Midbrain (tissue), 1 donor: ENCODE measurements at places on chromosomes 3 and 15.
A peak's percentile ranks its signal among the peaks of the same experiment; 100 is the strongest.

DNA sequence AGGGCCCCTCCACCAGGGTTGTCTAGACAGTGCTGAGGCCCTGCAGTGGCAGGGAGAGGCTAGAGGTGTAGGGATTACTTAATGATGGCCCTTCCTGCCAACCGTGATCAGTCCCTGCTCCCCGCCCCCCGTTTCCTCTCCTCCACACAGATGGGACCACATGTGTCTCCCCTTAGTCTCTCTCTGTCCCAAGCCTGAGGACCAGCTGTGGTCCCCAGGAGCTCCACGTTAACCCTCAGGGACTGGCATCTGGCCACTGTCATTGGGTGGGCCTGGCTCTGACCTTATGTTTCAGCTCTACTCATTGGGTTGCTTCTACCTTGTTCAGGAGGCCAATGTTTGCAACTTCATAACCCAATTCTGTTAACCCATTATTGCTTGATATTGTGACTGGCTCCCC, 6.0 kb upstream of the ALPK3 start:
- no peak for DNase-seq

DNA sequence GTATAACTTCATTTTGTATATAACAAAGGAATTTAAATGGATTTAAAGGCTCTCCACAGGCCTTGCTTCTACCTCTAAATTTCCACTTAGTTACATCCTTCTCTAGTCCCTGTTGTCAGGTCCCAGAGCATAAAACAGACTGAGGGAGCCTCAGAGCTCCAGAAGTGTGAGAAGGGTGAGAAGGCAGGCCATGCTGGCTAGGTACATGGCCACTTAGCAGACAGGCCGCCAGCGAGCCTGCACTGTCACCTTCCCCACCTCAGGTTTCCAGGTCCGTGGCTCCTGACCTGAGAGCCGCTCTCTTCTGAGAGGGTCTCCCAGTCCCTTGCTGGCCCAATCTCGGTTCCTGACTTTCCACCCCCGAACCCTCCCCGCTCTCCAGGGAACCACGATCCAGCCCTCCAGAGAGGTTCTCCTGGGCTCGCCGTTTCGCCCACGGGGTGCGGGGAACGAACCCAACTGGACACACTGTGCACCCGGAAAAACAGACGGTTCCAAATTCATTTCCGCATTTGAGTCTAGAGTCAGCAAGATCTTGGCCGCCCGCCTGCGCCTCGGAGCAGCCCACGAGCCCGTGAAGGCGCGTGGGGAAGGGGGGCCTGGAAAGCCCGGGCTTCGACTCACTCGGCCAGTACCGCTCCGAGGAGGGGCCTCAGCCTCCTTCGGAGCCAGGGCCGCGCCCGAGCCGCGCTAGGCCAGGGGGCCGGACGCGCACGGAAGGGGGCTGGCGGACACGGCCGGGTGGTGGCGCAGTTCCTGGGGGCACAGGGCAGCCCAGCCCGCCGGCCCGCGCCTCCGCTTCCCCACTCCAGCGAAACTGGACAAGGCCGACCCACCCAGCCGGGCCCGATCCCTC, 16.7 kb upstream of the SOX2 start:
- peak; percentile 88 for DNase-seq

DNA sequence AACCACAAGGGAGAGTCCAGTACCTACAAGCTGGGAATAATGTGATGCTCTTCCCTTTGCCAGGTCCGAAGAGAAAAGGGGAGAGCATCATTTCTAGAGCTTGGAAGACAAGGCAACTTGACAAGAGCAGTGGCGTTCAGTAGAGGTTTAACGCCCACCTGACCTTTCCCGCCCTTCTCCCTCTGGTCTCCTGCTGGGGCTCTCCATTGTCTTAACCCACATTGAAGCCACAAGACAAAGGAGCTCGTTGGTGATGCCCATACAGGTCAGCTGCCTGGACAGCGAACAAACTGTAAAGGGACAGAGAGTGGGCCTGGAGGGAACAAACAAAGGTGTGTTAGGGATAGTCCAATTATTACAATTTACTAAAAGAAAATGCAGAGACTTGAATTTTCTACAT, 13.1 kb upstream of the DUT start:
- no peak for DNase-seq

GRCh38 chr3:13083898-13084297, 10.7 kb upstream of the IQSEC1 start:
- no peak for DNase-seq

DNA sequence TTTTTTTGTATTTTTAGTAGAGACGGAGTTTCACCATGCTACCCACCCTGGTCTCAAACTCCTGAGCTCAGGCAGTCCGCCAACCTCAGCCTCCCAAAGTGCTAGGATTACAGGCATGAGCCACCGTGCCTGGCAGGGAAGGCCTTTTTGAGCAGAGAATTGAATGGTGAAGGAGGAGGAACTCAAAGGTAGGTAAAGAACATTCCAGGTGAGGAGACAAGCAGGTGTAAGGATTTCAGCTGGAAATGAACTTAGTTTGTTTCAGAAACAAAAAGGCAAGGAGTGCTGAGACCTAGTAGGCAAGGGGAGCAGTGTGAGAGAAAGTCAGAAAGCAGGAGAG, 2.5 kb downstream of the TICRR start:
- DNase-seq, result no peak

DNA sequence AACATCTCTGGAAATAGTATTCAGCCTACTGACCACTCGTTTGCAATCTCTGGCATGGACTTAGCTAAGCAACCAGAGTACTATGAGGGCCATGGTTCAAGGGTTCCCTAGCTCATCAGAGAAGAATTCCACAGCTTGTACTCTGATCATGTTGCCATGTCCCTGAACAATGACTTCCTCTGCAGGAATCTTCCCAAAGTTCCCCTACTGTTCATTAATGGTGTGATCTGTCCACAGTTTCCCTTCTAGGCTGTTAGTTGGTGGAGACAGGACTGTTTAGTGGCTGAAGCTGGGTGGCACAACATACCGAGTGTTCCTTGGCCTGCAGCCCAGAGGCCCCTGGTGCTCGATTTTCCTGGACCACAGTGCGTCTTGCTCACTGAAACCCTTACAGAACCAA, 44.4 kb upstream of the GALNT15 start:
- peak; percentile 27 for DNase-seq

DNA sequence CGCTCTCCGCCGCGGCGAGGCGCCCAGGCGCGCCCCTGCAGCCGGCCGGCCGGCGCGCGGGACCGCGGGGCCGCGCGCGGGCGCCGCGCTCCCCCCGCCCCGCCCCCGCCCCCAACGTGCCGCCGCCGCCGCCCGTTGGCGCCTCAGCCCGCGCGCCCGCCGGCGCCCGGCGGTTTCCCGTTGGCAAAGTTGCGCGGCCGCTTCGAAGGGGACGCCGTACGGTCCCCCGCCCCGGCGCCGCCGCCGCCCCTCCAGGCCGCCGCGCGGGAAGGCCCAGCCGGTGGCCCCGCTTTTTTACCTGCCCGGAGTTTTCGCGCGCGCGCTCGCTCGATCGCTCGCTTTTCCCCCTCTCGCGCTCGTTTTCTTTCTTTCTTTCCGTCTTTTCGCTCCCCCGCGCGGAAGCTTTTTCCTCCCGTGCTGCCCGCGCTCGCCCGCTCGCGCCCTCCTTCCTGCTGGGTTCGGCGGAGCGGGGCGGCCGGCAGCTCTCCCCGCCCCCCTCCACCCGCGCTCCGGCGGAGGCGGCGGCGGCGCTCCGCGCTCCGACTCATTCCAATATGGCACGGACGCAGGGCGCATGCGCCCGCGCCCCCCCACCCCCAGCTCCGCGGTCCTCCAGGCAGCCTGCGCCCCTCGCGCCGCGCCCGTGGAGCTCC, at the start of gene SFMBT1:
Gene SFMBT1 (minus strand): TSS at position 556 of the 653 bp plus-strand sequence. CDS start 76,945 bp downstream, outside the sequence.
- DNase-seq, result peak; percentile 78

DNA sequence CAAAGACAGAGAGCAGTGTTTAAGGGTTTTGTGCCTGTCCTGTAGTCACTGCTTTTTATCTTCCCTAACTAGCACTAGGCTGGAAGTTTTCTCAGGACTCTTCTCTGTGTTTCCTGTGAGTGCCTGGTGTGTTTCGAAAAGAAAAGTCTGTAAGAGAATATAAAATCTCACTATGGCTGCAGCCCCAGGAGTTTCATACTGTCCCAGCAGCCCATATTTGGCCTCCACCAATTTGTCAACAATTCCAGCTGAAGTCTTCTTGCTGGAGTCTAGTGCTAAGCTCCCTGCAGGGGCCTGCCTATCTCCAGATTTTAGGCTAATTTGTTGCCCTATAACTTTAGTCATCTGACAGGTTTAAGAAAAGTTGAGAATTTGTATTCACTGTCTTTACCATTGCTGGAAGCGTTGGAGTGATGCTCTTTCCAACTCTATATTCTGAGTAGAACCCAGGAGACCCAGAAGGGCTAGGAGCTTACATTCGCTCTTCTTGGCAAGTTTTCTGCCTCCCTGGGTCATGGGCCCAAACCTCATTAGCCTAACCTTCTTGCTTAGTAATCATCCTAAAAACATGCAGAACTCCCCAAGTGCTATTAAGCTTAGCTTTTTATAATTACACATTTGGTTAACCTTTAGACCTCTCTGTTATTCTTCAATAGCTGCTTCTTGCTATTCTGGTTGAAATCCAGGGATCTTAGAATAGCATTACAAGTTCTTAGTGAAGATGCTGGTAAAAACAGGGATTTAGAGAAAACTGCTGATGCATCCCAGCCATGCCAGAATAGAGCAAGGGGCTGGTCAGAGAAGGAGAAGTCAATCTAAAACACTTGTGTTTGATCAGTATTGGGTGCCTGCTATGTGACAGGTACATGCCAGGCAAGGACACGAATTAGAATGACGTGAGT, 283.1 kb downstream of the NEK10 start:
- DNase-seq, result no peak

- no peak for DNase-seq
Measured at GRCh38 chr3:57840473-57840872, 84.4 kb downstream of the SLMAP start.

DNA sequence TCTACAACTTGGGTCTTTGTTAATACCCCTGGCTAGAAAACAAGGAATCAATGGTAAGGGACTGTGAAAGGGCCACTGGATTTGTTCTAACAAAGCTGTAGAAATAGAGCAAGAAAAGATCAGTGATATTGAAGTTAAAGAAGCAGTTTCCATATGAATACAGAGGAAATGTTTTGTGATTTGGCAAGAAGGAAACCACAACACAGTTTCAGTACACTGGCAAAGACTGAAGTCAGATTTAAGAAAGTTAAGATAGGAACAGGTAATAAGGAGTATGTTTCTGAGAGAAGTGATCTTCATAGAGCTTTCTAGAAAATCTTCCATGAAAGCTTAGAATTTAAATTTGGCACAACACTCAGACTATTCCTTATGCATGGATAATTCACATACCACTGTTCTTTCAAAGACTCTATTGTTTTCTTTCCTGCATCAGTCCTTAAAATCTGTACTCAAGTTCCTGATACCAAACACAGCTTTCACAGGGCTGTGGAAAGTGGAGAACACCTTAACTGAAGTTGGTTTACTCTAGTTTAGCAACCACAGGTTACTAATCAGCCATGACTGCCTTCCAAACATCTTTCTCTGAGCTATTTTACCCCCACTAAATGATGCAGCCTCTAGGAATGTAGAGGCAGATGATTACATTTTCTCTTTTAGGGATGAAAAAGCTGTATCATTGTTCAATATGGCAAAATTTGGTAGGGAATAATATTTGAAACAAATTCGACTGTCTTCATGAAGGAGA, 32.4 kb upstream of the ALCAM start:
- no peak for DNase-seq

DNA sequence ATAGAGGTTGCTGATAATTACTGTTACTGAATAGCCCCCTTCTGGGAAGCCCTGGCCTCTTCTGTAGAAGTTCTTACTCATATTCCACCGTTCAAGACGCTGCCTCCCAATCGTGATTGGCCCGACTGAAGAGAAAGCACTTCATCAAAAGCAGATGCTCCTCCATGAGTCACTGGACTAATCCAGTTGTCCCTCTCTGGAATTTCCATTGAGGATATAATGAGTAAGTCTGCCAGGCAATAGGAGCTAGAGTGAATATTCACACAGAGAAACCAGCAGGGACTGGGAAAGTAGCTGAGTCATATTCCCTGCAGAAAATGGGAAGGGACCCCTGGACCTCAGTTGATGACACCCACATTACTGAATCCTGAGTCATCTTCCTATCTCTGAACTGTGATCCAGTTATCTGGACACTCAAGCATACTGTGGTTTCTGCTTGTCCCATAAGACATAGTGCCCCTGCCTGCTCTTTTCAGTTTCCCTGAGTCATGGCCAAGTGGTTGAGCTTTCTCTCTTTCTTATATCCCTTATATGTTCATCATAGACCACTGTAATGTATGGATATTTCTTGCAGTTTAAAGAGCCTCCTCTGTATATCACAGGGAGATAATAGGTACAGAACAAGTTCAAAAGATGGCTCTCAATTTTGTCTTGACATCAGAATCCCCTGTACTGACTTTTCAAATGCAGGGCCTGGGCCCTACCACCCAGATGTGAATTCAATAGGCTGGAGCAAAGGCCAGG, 151.2 kb upstream of the CDIN1 start:
- DNase-seq, result no peak

DNA sequence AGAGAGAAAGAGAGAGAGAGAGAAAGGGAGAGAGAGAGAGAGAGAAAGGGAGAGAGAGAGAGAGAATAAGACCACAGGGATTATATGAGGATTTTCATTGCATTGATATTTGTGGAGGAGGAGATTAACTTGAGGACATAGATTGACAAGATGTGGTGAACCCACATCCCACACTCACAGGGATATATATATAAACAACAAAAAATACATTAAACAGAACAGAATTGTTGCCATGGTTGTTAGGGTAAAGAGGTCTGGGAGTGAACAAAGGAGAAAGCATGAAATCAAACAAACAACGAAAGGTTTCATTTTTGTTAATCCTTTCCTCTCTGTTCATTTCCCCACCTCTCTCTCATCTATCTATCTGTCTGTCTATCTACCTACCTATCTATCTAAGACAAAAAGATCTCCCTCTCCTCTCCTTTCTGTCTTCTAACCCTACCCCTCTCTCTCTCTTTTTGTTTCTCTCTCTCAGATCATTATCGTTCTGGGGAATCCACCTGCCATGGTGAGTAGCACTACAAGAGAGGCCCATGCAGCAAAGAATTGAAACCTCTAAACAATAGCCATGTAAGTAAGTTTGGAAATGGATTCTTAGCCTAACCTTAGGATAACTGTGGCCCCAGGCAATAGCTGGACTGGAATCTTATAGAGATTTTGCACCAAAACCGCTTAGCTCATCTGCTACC, 280.9 kb downstream of the RAP2B start:
- DNase-seq, result no peak

GRCh38 chr15:66251790-66252684, 1.5 kb downstream of the MEGF11 start:
- peak; percentile 49 for DNase-seq

DNA sequence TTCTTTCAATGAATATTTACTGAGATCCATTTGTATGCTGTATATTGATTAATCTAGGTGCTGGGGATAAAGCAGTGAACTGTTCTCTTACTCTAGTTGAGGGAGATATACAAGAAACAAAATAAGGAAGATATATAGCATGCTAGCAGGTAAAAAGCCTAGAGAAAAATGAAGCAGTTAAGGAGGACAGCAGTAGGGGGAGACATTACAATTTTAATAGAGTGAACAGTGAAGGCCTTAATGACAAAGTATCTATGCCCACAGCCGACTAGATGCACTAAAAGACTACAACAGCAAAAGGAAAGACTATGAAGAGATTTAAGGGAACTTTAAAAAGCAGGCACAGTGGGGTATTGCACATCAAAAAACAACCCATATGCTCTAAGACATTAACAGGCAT, 81.4 kb downstream of the XRN1 start:
- DNase-seq, result no peak
